Muscle of back (tissue), 13 donors: ENCODE measurements at places on chromosomes 12 and 14. TPM values are rescaled to one million over a fixed set of nuclear protein-coding genes. Genes with fewer than 3 reads are reported as not detected.

The PRICKLE1 gene
- 24.9 TPM for polyA plus RNA-seq

The KRT83 gene
- not detected for polyA plus RNA-seq

The BICD1 gene
- 13.0 TPM for polyA plus RNA-seq

The LUM gene
- polyA plus RNA-seq, result 716 TPM

The HOXC5 gene
- polyA plus RNA-seq, result 2.4 TPM

The SDS gene
- 0.19 TPM for polyA plus RNA-seq

The MMP17 gene
- polyA plus RNA-seq, result 5.0 TPM

The MGST1 gene
- 14.3 TPM for polyA plus RNA-seq

The LALBA gene
- not detected for polyA plus RNA-seq

The RTL1 gene
- 49.1 TPM for polyA plus RNA-seq
